ENCODE measurements at places on chromosomes 3 and 15.
A peak's percentile ranks its signal among the peaks of the same experiment; 100 is the strongest.

DNA sequence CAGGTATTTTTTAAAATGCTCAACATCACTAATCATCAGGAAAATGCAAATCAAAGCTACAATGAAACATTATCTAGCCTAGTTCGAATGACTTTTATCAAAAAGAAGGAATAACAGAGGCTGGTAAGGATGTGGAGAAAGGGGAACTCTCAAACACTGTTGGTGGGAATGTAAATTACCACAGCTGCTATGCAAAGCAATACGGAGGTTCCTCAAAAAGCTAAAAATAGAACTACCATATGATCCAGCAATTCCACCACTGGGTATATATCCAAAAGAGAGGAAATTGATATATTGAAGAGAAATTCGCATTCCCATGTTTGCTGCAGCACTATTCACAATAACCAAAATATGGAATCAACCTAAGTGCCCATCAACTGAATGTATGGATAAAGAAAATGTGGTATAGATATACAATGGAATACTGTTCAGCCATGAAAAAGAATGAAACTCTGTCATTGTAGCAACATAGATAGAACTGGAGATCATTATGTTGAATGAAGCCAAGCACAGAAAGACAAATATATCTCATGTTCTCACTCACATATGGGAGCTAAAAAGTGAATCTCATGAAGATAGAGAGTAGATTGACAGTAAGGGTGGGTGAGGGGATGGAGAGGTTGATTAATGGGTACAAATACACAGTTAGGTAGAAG lies 19.7 kb upstream of the CLN6 start:
- DNase-seq: no peak

DNA sequence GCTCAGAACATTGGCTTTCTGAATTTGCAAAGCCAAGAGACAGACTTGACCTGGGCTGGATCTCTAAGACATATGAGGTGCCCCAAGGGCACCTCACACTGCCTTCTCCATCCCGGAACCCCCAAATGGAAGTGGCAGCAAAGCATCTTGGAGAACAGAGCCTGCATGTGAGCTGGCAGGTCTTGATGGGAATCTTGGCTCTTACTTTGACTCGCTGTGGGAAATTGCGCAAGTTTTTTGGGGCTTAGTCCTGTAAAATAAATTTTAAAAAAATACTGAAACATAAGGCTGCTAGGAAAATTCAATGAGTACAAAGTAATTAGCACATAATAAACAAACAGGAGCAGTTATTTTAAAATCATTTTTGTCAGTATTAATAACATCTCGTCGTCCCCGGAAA lies 13.7 kb upstream of the SEC22A start:
- DNase-seq: peak; percentile 23

- no peak for DNase-seq
Measured at GRCh38 chr15:33419701-33420100, 108.9 kb downstream of the RYR3 start.

DNA sequence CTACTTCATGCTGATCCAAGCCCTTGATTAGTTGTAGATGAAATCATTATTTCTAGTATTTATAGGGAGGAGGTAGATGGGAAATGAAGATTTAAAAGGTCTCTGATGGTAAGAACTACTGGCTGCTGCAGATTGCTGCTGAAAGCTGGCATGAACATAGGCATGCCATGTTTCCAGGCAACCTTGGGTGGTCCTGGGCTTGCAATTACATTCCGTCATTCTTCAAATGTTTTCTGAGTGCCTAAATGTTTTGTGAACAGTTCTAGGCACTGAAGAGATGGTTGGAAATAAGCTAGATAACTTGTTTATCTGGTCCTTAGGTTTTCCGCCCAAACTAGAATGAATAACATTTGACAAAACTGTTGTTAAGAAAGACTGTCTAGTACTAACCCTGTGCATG lies 95.8 kb downstream of the KCNAB1 start:
- DNase-seq: no peak

DNA sequence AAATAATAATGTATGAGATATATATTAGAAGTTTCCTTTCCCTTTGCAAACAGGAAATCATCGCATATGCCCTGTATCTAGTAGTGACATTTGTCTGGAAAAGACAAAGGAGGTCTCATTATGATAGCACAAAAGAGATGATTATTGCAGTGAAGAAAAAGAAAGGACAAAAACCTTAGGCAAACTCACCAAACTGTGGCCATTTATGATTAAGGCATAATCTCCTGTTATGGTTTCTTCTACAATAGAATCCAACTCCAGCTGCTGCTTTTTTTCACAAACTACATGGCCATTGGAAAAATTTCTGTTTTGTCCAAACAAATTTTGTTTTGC lies 218.2 kb downstream of the ATP8B4 start:
- DNase-seq: no peak

DNA sequence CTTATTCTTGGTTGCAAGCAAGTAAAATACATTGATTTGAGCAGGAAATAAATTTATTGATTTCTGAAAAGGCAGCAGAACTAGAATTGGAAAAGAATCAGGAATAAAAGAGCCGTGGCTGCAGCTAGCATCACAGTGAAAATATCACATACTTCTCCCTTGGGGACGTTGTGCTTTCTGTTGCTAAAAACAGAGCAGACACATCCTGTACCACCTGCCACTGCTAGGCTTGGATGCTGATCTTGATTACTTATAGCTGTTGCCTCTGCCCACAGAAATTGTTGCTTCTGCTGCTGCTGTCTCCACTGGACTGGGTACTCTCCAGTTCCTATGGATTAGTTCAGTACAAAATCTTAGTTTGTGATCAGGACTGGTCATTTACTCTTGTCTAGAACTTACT lies 283.8 kb downstream of the C3orf38 start:
- DNase-seq: peak; percentile 8

DNA sequence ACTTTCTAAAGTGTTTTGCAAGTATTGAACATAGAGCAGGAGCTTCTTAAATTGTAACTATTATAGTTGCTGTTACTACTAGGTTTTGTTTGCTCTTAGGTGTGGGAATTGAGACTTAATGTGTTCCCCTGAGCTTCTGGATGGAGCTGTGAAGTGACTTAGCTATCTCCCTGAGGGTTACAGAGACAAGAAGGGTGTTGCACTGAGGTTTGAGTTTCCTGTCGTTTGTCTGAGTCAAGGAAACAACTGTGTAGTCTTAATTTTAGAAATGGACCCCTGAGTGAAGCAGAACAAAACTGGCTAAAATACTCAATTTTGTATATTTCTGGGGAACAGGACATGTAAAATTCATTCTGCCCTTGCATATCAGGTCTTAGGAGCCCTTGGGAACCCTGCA lies 20.4 kb downstream of the TTC21A start:
- no peak for DNase-seq

DNA sequence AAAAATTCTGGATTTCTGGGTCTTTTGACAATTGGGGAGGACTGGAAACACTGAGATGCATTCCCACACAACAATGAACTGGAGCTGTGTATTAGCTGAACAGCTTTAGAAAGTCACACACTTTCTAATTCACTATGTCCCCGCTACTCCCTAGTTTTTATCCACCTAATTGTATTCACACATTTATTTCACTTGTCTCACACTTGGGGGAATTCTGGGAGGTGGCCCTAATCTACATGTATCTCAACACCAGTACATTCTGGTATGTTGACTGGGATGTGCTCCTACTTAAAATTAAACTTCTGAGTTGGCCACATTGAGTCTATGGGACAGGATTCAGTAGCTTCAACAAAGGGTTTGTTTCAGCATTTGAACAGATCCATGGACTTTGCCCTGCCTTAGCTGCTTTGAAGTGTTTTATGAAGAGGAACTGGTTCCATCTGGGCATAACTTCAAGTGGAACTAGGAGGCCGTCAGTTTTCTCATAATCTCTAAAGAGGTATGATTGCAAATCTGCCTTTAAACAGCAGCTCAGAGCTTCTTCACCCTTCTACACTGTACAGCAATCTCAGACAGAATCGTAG lies 106.5 kb upstream of the CMC1 start:
- no peak for DNase-seq

GRCh38 chr3:139388821-139389551 lies 461 bp downstream of the COPB2 start:
- DNase-seq: no peak

DNA sequence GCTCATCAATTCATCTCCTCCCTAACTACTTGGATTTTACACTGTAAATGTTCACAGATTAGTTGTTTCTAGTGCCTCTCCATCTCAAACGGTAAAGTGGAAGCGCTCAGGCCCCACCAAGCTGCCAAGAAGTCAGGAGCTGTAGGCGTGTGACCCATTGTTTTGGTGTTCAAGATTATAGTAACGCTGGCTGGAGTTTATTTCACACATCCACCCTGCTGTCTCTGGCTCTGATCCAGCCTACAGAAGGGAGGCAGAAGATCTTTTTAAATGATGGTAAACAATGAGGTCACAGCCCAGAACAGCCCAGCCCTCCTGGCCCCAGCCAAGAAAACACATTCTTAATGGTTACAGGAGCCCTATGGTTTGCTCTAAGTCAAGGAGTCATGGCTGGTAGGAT lies 25.7 kb upstream of the GALNT15 start:
- peak; percentile 86 for DNase-seq

DNA sequence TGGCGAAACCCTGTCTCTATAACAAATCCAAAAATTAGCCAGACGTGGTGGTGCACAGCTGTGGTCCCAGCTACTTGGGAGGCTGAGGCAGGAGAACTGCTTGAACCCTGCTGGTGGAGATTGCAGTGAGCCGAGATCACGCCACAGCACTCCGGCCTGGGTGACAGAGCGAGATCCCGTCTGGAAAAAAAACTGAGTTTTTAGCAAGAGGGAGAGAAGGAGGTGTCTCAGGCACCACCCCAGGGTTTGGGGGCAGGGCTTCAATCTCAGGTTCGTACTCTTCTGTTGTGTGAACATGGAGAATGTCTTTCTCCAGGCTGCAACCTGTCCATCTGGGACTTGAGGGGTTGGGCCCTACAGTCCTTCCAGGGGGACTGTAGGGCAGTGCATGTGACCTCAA lies 2.7 kb downstream of the CHRNA3 start:
- no peak for DNase-seq

DNA sequence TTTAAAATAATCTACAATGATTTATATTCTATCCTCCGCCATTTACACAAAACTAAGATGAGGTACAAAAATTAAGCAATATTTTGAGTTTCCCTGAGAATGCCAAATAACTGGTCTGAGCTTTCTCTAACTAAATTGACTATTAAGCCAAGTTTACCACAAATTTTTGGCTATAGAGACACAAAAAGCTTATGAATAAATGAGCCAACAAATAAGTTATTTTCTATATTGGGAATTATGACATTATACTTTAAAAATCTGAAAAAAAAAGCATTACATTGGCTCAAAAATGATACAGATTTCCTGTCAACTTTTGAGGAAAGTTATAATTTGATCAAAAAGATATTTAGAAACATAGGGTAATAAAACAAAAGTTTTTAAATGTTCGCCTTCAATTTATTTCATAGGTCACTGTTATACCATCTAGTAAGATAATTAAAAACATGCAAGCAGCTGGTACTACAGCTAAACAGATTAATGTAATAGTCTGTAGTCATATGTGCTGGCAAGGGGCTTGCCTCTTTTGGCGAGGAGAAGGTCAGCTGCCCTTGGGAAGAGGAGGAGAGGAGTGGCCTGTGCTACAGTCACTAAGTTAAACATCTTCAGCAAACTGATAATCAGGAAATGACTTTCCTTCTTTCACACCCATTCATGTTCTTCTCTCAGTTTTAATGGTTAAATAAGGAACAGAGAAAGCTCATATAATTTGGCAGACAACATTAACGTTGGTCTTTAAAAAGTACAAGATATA lies 318.5 kb downstream of the TBC1D5 start:
- DNase-seq: peak; percentile 25

GRCh38 chr3:20323307-20323927 lies 137.4 kb upstream of the SGO1 start:
- no peak for DNase-seq

DNA sequence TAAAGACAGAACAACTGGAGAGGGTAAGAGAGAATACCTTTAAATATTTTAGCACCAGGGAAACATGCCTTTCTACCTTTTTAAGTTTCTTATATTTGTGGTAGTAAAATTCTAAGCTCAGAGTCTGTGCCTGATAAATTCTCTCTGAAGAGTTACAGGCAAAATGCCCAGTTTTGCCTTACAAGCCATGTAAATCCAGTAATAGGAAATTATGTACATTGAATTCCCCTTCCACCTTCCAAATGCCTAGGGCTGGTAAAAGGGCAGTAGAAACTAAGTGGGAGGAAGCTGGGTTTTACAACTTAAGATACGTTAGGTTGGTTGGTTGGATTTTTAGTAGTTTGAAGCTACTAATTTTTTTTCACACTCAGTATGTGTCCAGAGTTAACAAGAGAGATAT lies 43.1 kb upstream of the TP63 start:
- no peak for DNase-seq

GRCh38 chr3:172135185-172135584 lies 95.8 kb downstream of the FNDC3B start:
- DNase-seq: no peak

DNA sequence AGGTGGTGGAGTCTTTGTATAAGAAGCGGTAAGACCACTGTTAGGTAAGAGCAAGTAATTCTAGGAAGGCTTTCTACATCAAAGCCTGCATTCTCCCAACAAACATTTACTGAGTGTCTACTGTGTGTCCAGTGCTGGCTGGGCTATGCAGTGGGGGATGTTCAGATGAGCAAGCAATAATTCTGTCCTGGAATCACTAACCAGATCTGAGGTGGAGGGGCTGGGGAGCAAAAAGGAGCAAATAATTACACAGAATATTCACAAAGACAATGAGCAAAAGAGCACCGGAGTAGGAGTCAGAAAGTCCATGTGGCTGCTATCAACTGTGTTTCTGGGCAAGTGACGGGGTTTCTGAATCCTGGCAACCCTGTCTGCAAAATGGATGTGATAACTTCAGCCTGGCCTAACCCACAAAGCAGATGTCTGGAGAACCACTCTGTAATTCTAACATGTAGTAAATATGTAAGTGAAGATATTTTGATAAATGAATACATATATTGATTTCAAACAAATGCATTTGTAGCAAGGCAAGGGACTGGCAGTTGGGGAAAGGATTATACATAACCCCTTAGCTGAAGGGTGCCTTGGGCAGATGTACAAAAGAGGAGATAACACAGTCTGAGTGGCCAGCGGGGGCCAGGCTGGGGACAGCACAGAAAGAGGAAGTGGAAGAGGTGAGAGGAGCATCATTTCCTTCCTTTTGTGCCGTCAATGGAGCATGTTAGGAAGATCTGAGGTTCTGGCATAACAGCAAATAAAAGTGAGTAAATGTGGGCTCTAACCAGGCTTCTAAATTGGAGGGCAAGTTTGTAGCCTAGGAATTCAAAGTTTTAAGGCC lies 28.8 kb downstream of the CYP8B1 start:
- no peak for DNase-seq

GRCh38 chr3:111548092-111548491 lies 6.1 kb downstream of the CD96 start:
- DNase-seq: peak; percentile 24

DNA sequence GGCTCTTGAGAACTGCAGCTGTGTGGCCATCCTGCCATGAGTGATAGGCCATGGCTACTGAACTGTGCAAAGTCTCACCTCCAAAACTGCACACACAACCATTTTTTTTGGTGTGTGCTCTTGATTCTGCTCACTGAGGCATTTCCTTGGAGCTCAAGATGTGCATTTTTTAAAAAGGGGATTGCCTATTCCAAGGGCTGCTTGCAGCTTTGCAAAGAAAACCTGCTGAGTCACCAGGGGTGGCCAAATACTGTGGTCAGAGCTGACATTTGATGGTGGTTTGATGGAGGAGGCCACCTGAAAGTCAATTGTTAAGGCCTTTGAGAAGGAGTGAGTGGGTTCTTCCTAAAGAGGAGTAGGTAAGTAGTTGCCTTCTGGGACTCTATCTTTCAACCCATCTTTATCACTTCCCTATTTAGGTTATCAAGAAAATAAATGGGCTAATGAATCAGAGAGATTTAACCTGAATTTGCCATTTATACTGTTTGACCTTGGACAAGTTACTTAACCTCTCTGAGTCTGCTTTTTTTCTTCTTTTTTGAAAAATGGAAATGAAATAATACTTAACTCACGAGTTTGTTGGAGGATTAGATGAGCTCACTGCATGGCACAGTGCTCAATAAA lies 87.9 kb downstream of the CHST2 start:
- DNase-seq: peak; percentile 60
